ENCODE measurements at places on chromosomes 16 and 17. TPM values are rescaled to one million over a fixed set of nuclear protein-coding genes. Genes with fewer than 3 reads are reported as not detected.

The KRT32 gene
- not detected for total RNA-seq

The RNF166 gene
- total RNA-seq: 10.5 TPM

The GDPD1 gene
- total RNA-seq: 3.1 TPM

The GPATCH8 gene
- 7.6 TPM for total RNA-seq

The GAS7 gene
- 3.7 TPM for total RNA-seq

The CD7 gene
- total RNA-seq: not detected

The FDXR gene
- total RNA-seq: 49.1 TPM

The BIRC5 gene
- 36.3 TPM for total RNA-seq

The KRT16 gene
- 0.19 TPM for total RNA-seq

The TMEM92 gene
- total RNA-seq: under 0.01 TPM

The CASKIN1 gene
- total RNA-seq: not detected

The MPO gene
- total RNA-seq: under 0.01 TPM

The BORCS6 gene
- 9.3 TPM for total RNA-seq

The OTOA gene
- total RNA-seq: 0.06 TPM

The NEURL4 gene
- 10.4 TPM for total RNA-seq

The CCL3 gene
- not detected for total RNA-seq

The CCL2 gene
- total RNA-seq: 310 TPM

The KAT8 gene
- total RNA-seq: 36.9 TPM

The MYH1 gene
- not detected for total RNA-seq

The TP53TG3D gene
- not detected for total RNA-seq

The SDK2 gene
- total RNA-seq: not detected

The TVP23B gene
- 30.1 TPM for total RNA-seq

The CSNK1D gene
- 76.5 TPM for total RNA-seq

The CCL5 gene
- 1.8 TPM for total RNA-seq

The OR1F1 gene
- not detected for total RNA-seq

The BCL6B gene
- 99.3 TPM for total RNA-seq

The RAP1GAP2 gene
- total RNA-seq: 1.3 TPM

The ZNF423 gene
- 12.1 TPM for total RNA-seq

The NOS2 gene
- not detected for total RNA-seq

The SPIRE2 gene
- 4.8 TPM for total RNA-seq

The RAMP2 gene
- total RNA-seq: 4.4 TPM

The ADAP2 gene
- total RNA-seq: 0.16 TPM

The CRISPLD2 gene
- 0.65 TPM for total RNA-seq

The SCRN2 gene
- 33.5 TPM for total RNA-seq

The NOG gene
- 1.6 TPM for total RNA-seq

The DYNLRB2 gene
- total RNA-seq: not detected

The MAF gene
- 13.3 TPM for total RNA-seq

The TP53TG3B gene
- not detected for total RNA-seq

The RAB40C gene
- total RNA-seq: 11.5 TPM

All from bladder microvascular endothelial cell (primary cell).